ENCODE measurements at places on chromosomes 3 and 15. TPM values are rescaled to one million over a fixed set of nuclear protein-coding genes. Genes with fewer than 3 reads are reported as not detected.
A peak's percentile ranks its signal among the peaks of the same experiment; 100 is the strongest.

DNA sequence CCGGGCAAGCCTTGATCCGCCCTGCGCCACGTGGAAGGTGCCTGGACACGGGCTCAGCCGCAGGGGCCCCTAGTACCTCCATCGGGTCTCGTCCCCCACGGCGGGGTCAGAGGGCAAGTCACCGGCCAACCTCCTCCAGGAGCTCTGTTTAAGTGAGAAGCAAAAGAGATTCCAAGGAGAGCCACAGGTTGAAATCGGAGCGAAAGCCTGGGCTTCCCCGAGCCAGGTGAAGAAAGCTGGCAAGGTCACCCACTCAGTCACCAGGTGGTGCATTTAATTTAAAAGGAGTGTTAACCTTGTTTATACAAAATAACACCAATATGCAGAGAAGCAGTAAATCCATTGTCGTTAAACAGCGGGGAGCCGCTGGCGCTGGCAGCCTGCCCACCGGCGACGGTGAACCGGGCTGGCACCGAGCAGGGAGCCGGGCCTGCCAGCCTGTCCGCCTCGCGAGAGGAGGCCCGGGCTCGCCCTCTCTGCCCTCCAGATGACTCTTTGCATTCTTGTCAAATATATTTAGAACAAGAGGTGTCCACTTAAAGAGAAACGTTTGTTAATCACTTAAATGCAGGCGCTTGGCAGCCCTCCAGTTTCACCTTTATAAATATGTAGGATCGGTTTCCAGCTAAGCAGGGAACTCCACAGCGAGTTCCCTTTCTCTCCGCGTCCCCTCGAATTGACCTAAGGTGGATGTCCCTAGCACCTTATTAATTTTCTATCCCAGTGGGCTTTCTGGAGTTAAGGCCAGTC is 277.3 kb upstream of the NR2F2 start:
- peaks cover 44% of the 10 kb centered on the region for H3K27me3 ChIP-seq
- peaks cover 24% of the 10 kb centered on the region for H3K4me1 ChIP-seq
- H3K27ac ChIP-seq = peak overlapping the region; percentile 79
- no peaks in the 10 kb centered on the region for H3K36me3 ChIP-seq
- no peak overlapping the region for H3K4me3 ChIP-seq

KNG1 gene
- total RNA-seq = 0.76 TPM

PTX3 gene
- 0.36 TPM for total RNA-seq

RGMA gene
- total RNA-seq = 12.4 TPM
